GM04503 (cell line): ENCODE measurements at places on chromosomes 7 and 10.

GRCh38 chr10:71126432-71126831 lies 85.9 kb upstream of the UNC5B start:
- no peak for DNase-seq

- no peak for DNase-seq
Observed at GRCh38 chr10:126397156-126397555, 8.9 kb upstream of the ADAM12 start.

DNA sequence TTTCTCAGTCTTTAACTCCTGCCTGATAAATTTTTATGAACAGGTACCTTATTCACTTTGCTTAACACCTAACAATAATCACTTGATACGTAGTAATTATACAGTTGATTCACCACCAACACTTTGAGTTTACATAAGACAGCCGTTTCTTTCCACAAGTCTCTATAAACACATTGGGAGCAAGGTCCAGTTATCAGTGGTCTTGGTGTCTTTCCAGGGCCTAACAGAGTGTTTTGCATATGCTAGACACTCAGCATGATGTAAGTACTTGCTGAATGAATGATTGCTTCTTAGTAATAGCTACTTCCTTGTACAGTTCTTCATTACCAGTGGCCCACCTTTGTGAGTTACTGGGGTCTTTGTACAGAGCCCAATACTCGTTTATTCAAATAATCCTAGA lies 6.4 kb downstream of the CLDN12 start:
- no peak for DNase-seq

DNA sequence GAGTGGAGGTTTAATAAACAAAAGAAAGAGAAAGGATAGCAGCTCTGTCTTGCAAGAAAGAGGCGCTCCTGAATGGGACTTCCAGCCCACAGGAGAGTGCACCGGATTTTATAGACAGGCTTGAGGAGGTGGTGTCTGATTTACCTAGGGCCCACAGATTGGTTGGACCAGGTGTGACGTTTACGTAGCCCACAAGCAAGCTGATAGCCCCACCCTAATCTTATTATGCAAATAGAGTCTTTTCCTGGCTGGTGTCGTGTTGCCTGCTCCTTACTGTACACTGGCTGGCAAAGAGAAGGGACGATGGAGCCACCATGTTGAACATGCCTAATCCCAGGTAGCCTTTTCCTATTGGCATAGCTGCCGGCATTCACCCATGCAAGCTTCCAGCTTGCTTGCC lies 319.7 kb upstream of the POM121L12 start:
- no peak for DNase-seq

DNA sequence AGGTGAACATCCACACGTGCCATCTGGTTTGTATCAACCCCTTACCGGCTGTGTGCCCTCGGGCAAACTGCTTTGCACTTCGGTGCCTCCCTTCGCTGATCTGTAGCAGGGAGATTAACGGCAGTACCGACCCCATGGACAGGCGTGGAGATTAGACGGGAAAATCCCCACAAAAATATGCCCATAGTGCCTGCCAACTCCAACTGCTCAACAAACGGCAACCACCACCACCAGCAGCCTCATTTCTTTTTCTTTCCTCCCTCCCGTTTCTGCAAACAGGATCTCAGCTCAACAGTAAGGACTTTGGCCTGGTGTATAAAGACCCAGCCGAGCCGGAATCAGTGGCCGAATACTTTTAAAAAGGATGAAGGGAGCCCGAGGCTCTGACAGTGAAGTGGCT lies 31.0 kb downstream of the CHST15 start:
- DNase-seq = no peak

- DNase-seq = no peak
Observed at GRCh38 chr10:34739915-34740314, 75.2 kb downstream of the PARD3 start.

DNA sequence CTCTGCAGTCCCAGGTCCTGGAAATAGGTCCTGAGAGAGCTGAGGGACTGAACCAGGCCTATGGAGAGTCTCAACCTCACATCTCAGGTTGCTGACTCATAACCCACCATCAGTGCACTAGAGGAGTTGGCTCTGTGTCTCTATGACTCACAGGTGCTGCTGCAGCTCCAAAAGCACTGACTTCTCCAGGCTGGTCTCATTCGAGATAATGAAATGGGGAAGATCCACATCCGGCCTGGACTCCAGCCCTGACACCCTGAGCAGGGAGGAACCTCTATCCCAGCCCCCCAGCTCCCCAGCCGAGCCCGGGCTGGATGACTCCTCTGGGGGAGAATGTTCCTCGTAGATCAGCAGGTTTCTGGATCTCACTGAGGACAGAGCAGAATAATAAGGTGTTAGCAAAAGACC lies 35.5 kb upstream of the DGKI start:
- DNase-seq = peak; percentile 99

DNA sequence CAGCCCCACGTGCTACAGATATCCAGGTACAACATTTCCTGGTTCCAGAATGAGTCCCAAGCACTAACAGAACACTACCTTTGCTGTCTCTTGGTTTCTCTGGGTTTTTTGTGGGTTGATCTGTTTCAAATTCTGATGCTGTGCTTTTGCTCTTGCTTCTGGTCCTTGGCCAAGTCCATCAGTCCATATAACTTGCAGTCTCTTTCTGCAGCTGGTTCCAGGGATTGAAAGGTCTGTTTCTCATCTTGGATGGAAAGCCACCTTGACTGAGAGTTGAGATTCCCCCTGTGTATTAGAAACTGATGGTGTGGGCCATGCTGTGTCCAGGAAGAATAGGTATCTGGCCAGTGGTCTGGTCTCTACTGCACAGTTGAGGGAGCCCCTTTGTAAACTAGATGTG lies 171.1 kb downstream of the JCAD start:
- DNase-seq = no peak

DNA sequence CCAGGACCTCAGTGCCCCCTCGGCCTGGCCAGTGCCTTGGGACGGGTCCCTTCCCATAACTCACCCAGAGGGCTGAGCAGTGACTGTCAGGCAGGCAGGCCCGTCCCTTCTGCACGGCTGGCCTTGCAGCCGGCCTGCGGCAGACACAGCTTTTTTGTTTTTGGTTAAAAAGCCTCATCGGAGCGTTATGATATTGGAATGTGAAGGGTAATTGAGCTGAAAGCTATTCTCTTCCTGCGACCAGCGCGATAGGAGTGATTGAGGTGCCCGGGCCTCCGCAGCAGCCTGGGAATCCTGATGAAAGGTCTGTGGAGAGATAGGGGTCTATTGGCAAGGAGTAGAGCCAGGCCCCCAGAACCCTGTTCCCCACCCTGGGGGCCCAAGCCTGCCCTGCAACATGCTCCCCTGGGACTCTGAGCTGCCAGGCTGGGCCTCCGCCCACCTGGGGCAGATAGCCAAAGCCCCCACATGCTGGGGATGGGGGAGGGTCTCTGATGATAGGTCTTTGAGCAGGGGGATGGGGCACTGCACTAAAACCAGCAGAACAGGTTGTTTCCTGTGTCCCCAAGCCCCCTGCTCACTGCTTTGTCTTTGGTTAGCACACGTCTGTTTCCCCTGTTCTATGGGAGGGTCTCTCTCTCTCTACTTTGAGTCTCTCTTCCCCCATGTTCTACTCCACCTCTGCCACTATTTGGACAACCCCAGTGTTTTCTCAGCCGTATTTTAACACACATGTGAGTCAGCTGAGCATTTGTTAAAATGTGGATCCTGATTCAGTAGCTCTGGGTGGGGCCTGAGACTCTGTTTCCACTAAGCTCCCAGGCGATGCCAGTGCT lies 131.9 kb downstream of the CDH23 start:
- no peak for DNase-seq

GRCh38 chr7:117216436-117217069 lies 106.3 kb downstream of the WNT2 start:
- DNase-seq = no peak

DNA sequence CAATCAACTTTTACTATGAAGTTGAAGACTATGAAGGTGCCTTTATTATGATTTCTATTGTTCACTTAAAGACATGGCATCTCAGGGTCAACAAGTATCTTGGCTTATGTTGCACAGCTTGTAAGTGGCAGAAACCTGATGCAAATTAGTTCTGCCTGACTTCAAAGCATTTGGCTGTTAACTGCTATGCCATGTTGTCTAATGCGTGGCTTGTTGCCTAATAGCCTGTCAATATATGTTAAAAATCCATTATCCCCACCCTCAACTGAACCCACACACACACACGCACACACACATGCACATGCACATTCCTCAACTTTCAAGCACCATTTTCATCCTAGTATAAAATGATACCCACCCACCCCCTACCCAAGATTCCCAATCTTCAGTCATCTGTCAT lies 217.1 kb downstream of the NRG3 start:
- DNase-seq = no peak

GRCh38 chr7:5572439-5572838 lies 148.8 kb upstream of the TNRC18 start:
- DNase-seq = no peak

GRCh38 chr10:78700413-78700812 lies 368.4 kb upstream of the ZMIZ1 start:
- DNase-seq = no peak

- DNase-seq = no peak
Observed at GRCh38 chr10:132237871-132238270, 51.1 kb downstream of the DPYSL4 start.

DNA sequence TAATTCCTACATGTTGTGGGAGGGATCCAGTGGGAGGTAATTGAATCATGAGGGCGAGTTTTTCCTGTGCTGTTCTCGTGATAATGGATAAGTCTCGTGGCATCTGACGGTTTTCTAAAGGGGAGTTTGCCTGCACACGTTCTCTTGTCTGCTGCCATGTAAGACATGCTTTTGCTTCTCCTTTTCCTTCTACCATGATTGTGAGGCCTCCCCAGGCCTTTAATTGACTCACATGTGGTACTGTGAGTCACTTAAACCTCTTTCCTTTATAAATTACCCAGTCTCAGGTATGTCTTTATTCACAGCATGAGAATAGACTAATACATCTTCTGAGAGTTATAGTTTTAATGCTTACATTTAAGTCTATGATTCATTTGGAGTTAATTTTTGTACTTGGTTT lies 22.6 kb upstream of the CPN1 start:
- DNase-seq = no peak

DNA sequence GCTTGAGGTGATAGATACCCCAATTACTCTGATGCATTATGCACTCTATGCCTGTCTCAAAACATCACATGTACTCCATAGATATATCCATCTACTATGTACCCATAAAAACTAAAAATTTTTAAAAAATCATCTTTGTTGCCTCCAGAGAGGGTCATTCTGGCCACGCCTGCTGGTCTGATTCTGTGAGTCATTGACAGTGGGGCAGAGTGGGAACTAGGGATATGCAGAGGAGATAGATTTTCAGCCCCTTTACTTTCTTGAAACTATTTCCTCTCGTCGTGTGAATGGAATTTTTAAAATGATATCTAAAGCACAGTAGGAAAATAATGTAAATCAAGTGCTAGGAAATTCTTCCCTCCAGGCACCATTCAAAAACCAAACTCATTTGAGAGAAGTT lies 715.0 kb upstream of the NRP1 start:
- DNase-seq = no peak

DNA sequence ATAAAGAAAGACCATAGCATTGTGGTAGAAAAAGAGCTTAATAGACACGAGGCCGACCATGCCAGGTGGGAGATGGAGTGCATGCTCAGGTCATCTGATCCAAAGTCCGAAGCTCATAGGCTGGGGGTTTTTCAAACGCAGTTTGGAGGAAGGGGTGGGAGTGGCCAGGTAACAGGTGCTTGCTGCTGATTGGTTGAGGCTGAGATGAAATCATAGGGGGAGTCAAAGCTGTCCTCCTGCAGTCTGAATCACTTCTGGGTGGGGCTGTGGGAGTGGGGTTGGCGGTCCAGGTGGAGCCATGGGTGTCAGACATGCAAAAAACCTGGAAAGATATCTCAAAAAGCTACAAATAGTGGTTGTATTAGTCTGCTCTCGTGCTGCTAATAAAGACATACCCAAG lies 2.8 kb upstream of the ERCC6 start:
- DNase-seq = no peak

GRCh38 chr7:49885593-49886285 lies 112.3 kb downstream of the VWC2 start:
- no peak for DNase-seq

- DNase-seq = no peak
Observed at GRCh38 chr7:27885652-27886051, 145.7 kb downstream of the TAX1BP1 start.

- peak; percentile 22 for DNase-seq
Observed at GRCh38 chr7:20407585-20408466, 77.1 kb downstream of the ITGB8 start.

DNA sequence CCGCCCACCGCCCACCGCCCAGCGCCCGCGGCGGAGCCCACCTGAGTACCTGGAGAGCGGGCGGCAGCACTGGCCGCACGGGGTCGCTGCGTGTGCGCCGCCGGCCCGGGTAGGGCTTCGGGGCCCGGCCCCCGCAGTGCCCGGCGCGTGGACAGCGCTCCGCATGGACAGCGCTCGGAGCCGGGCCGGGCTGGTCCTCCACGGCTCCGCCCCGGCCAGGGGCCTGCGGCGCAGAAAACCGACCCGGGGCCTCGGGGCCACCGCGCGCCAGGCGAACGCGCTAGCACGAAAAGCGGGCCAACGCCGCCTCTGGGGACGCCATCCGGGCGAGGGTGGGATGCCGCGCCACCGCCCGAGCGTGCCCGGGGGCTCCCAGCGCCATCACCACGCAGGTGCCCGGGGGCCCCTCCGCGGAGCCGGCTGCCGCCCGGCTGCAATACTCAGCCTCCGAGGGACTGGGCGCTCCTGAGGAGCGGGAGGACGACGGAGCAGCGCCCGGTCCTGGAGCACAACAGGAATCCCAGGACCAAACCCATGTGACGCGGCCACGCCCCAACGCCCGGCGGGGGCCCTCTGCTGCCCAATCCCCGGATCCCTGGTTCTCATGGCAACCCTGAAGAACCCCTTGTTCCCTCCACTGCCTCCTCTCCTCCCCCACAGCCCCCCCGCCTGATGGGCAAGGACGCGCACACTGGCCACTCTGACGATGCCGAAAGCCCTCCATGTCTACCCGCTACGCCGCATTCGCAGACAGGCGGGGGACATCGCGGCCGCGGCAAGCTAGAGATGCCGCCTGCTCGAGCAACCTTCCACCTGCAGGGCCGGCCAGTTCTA lies at the start of gene GRB10:
GRB10 (minus strand) TSS at position 522 of the 834 bp plus-strand sequence. CDS start 50,574 bp downstream, outside the sequence.
- DNase-seq = no peak

DNA sequence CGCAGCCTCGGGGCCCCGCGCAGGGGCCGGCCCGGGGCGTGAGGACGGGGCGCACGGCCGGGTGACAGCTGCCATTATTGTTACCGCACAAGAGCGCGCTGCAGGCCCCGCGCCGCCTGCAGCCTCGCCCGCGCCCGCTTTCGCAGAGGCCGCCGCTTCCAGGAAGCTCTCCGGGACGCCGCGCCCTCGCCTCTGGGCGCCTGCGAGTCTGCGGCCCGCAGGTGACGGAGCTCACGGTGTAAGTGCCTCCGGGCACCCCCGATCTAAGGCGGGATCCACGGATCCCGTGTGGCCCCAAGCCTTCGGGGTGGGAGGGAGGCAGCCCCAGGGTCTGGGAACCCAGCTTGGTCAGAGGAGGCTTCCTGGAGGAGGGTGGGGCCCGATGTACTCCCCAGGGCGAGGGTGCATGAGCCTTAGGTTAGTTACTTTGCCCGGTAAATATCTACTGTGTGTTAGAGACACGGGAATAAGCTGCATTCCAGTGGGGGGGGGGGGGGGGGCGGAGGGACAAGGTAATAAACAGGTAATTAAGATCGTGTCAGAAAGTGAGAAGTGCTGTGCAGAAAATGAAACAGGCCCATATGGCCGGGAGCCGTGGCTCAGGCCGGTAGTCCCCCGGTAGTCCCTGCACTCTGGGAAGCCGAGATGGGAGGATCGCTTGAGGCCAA lies 638 bp downstream of the IQCE start:
- DNase-seq = no peak
